ENCODE measurements at places on chromosomes 11 and 22.

DNA sequence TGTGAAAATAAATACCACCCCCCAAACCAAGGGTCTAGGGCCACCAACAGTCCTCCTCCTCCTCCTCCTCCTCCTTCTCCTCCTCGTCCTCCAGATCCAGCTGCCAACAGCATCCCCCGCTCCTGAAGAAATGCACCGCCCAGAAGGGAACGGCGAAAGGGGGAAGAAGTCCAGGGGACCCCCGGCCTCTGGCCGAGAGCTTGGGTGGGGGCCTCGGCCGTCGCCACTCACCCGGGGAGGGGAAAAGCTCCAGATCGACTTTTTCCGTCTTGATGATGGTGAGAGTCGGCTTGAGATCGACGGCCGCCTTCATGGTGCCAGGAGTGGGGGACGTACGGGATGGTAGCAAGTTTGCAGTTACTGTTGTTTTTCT lies 65.7 kb downstream of the ETS1 start:
- no peak for DNase-seq

- DNase-seq, result no peak
Observed at GRCh38 chr11:77083566-77084245, 16.9 kb downstream of the CAPN5 start.

DNA sequence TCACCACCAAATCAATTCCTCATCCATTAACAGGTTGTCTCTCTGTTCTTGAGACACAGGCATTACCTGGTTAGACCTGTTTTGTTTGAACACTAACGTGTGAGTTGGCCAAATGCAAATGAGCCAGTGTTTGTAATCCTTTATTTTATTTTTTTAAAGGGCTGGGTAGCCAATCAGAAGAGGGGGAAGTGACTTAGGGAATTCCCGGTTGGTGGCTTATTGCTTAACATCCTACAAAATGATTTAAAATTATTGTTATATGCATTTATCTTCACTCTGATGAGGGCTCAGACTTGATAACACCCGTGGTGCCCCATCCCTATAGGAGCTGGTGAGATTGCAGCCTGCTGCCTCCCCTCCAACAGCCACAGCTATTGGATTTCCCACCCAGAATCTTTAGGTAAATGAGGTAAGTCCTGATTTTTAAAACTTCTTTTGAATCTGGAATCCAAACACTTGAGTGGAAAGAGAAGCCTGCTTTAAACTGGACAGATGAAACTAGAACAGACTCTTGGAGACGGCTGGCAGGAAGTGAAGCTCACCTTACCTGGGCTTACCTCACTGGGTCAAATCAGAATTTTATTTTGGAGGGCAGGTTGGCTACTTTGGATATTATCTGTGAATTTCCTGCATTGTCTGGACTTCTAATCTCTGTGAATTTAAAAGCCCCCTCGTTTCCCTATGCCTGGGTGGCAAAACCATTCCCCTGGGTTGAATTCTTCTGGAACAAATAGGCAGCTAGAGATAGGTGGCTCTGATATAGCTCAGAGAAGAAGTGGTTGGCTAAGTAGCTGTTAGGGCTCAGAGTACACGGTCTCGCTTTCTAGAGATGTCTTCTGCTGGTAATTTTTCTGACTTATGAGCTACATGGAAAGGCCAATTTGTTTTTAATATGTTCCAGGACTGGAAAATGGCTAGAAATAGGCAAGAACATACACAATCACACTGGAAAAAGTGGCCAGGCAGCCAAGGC lies at the start of gene EHF:
EHF (plus strand) TSS at position 274 of the 973 bp plus-strand sequence. CDS start 21,538 bp downstream, outside the sequence.
- no peak for DNase-seq

- DNase-seq, result no peak
Observed at GRCh38 chr11:126355324-126355925, at the start of gene ST3GAL4. Gene ST3GAL4 (plus strand): TSS chr11:126355686. CDS start chr11:126406156, 50,470 bp downstream.

DNA sequence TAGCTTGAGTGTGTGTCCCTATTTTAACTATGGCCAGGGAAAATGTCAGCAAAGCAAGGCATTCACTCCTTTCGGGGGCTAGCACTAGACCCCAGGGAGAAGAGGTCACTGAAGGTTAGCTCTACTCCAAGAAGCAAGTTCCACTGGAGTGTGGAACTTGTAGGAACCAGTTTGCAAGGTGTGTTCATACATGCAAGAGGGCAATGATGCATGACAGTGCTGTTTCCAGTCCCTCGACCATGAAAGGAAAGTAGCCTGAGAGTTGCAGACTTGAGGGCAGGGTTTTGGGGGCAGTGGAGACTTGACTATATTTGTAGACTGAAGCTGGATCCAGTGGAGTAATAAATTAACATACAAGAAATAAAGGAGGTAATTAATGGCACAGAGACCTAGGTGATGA lies 21.6 kb upstream of the SLC36A4 start:
- DNase-seq, result no peak

GRCh38 chr11:78168539-78169477 lies 19.6 kb downstream of the KCTD21 start:
- no peak for DNase-seq

DNA sequence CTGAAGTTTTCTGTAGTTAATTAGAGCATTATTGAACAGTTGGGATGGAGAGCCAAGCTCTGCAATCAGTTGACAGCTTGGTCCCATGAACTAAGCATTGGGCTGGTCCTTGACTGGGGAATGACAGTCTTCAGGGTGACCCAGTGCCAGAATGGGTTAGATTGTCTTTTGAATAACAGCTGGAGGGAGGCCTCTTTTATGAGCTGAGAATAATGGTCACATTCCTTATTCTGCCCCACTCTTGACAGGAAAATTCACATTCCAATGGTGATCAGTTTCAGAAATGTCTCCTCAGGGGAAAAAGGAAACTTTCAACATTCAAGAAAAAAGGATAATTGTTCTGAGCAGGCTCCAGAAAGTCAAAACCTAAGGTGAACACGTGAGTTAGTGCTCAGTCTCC lies 113.9 kb downstream of the KIRREL3 start:
- no peak for DNase-seq

DNA sequence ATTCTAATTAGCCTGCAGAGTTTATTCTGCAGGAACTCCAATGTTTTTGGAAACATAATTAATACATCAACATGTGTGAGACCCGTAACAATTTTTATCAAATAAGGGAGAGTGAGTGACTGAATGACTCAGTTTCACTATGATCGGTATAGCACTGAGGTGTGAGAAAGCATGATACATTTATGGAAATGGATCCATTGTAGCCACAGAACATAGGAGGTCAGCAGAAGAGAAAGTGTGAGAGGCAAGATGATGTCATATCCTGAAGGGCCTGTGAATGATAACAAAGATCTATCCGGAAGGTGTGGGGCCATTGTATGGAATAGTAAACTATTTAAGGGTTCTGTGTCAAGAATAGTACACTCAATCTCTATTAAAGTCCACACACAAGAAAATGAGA lies 1406.1 kb upstream of the TENM4 start:
- no peak for DNase-seq

DNA sequence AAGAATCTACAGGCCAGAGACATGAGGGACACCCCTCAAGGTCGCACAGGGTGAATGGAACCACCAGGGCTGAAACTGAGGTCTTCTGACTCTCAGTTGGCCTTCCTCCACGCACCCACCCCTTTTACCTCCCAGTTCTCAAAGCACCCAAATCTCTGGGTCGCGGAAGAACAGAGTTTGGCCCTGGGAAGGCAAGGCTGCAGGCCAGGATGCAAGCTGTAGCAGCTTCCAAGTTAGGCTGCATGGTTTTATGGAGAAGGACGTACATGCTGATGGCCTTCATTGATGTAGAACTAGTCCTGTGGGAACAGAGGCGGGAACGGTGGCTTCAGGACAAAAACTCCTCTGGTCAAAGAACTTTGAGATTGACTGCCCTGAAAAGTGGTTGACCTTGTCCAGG lies 143.5 kb upstream of the B3GAT1 start:
- no peak for DNase-seq

GRCh38 chr11:56740886-56741285 lies 7.6 kb downstream of the OR9G4 start:
- DNase-seq, result no peak

DNA sequence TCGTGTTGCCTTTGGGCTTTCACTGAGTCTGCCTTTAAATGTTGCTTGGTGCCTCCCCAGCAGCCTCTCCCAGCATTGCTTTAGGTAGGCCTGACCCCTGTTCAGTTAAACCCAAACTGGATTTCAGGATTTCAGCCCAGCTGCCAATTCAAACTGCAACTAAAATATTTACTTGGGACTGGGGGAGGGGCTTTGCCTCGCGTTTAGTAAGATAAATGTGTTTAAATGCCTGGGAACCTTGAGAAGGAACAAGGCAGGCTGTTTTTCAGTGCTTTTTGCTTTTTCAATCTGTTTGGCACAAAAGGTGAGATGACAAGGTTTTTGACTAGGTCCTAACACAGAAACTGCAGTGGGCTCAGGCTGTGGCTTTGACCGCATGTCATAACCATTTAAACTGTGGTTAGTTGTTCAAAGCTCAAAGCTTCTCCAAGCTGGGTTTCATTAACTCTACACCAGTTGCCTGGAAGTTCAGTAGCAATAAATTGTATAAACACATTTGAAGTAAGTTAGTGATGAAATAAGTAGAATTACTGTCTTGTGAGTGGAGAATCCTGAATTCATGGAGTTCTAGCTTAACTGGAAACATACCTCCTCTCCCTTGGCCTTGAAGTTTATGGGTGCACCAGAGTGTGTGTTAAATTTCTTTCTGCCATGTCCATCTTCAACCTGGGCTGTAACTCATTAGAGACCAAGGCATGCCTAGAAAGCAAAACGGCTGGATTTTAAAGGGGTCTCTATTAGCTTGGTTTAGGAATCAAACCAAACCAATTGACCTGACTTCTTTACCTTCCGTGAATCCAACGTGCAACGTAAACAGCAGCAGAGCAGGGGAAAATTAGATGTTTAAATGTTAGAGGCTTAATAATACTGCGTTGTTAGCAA lies 3.6 kb downstream of the PKNOX2 start:
- no peak for DNase-seq

DNA sequence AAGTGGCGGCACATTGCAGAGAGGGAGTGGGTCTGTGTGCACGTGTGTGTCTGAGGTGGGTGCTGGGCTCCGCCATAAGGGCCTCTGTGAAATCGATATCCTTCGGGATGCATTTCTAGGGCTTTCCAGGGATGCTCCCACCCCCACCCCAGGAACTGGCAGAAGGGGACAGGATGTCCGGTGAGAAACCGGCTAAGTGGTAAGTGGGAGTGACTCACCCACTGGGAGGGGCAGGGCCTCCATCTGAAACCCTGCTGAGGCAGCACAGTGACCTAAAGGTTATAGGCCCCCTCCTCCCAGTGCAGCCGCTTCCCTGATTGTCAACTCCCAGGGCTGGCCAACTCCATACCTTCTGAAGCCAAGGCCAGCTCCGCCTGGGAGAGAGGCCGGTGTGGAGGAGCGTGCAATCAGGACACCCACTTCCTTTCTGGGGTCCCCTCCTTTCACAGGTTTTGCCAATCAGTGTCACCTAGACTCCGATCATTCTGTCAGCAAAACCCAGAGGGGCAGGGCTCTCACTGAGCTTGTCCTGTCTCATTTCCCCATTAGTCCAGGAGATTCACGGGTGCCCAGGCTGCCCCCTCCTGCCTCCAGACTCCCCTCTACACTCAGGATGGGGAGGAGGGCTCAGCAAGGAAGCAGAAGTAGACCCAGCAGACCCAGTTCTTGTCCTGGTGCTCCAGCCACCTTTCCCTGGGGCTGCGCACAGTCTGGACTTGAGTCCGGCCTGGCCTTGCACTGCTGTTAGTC lies 44.5 kb downstream of the NECTIN1 start:
- DNase-seq, result no peak

GRCh38 chr11:61654397-61654829 lies 25.8 kb upstream of the DAGLA start:
- no peak for DNase-seq

DNA sequence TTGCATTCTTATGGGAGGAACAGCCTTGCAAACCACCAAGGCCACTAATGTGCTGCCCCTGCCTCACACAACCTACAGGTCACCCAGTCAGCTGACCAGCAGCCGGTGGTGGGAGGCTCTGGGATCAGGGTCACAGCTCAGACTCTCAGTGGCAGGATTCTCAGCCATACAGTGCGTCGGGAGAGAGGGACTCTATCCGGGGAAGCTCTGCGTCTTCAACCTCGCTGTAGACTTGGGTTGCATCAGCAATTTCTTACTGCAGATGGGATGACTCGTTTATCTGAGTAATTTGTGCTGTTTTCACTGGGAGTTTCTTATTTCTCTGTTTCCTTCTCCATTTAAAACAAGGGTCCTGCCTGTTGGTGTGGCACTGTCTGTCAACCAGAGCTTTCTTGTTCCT lies 257.7 kb downstream of the TBC1D22A start:
- no peak for DNase-seq

DNA sequence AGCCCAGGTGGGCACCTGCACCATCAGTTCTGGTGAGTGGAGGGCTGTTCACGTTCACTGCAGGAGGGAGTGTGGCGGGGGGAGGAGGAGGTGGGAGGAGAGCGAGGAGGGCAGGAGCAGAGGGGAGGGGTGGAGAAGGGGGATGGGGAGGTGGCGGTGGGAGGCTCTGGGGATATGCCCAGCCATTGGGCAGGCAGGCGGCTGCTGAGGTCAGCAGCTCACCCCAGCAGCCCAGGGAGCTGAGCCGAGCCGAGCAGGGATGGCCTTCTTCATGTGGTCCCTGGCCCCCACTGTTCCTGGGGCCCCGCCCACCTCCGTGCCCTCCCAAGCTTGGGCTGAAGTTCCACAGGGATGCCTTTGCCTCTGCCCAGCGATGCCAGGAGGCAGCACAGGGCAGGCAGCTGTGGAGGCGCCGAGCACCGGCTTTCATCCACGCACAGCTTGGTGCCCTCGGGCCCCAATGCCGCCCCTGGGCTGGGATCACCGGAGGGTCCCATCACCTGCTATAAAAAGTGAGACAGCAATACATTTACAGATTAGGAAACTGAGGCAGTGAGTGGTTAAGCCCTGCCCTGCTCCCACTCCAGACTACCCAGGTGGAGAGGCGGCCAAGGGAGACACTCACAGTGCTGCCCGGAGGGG lies 21.6 kb downstream of the RTN4R start:
- no peak for DNase-seq

- DNase-seq, result no peak
Observed at GRCh38 chr11:19903620-19904069, 191.0 kb downstream of the NAV2 start.

DNA sequence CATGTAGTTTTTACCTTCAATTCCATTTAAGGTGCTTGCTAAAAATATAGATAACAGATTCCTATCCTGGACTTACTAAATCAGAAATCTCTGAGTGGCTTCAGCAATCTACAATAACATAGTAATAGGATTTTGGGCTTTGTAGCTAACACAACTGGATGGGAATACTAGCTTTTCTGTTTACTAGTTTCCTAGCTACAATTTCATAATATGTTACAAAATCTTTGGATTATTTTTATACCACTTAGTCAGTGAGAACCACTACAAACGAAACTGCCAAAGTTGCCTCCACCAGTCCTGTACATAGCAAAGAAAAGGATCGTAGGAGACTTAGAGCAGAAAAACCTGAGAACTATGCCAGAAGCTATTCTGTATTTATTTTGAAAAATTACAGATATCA lies 87.7 kb upstream of the ANO3 start:
- DNase-seq, result no peak

Measured in cortex of kidney (tissue), 1 donor.